ENCODE measurements at places on chromosomes 7 and 10. TPM values are rescaled to one million over a fixed set of nuclear protein-coding genes. Genes with fewer than 3 reads are reported as not detected.

Gene LRRD1
- 0.15 TPM for total RNA-seq

Gene SLC18A3
- 21.5 TPM for total RNA-seq

Gene IL2RA
- not detected for total RNA-seq

Gene SPDYE16
- 0.20 TPM for total RNA-seq

Gene C10orf143
- 0.96 TPM for total RNA-seq

Gene HSPA12A
- 75.0 TPM for total RNA-seq

Gene LRIT1
- total RNA-seq = not detected

Gene GRID2IP
- total RNA-seq = 0.66 TPM

DNA sequence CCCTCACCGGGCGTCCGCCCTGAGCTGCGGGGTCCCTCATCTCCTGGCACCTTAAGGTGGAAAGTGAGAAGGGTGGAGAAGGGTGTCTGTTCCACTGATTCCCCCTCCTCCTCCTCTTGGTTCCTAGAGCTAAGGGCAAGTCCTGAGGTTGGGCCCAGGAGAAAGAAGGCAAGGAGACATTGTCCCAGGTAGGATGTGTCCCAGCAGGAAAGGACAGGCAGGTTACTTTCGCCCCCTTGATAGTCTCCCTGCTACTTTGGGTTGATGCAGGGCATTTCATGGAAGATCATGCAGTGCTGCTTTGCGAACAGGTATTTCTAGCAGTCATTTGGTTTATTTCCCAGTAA, 582 bp downstream of the STEAP2 start:
- no peak for DNase-seq
- peak overlapping the region; percentile 88 for H3K4me3 ChIP-seq
- H3K36me3 ChIP-seq = no peaks in the 10 kb centered on the region
- H3K27ac ChIP-seq = no peak overlapping the region
- peaks cover 4% of the 10 kb centered on the region for H3K27me3 ChIP-seq
- H3K4me1 ChIP-seq = peaks cover 6% of the 10 kb centered on the region

GRCh38 chr10:87781545-87781944, 36.5 kb downstream of the ATAD1 start:
- no peak for DNase-seq
- no peak overlapping the region for H3K4me3 ChIP-seq
- peaks cover 4% of the 10 kb centered on the region for H3K36me3 ChIP-seq
- no peaks in the 10 kb centered on the region for H3K27me3 ChIP-seq
- H3K27ac ChIP-seq = no peak overlapping the region

DNA sequence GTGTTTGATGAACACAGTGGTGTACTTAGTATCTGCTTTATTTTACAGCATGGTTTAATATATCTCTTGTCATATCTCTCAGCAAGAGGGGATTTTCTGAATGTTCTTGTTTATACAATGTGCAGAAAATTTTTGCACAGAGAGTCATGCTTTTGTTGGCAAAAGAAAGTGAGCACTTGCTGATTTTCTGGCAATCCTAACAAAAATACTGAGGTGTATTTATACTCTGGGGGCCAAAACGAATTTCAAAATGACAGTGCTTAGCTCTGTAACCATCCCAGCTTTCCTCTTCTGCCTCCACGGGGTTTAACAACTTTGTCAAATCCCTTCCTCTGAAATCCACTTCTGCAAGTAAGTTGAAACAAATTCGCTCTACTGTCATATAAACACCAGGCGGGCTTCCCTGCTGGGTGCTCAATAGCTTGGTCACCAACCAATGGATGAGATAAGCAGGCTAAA, 169.2 kb downstream of the NOC3L start:
- no peaks in the 10 kb centered on the region for H3K36me3 ChIP-seq
- no peaks in the 10 kb centered on the region for H3K4me1 ChIP-seq
- H3K4me3 ChIP-seq = no peak overlapping the region
- no peak for DNase-seq

GRCh38 chr10:110993024-110993693, 73.8 kb downstream of the SHOC2 start:
- no peak overlapping the region for H3K27ac ChIP-seq
- peaks cover 4% of the 10 kb centered on the region for H3K27me3 ChIP-seq
- no peak overlapping the region for H3K4me3 ChIP-seq
- no peak for DNase-seq
- peaks cover 7% of the 10 kb centered on the region for H3K4me1 ChIP-seq
- no peaks in the 10 kb centered on the region for H3K36me3 ChIP-seq

DNA sequence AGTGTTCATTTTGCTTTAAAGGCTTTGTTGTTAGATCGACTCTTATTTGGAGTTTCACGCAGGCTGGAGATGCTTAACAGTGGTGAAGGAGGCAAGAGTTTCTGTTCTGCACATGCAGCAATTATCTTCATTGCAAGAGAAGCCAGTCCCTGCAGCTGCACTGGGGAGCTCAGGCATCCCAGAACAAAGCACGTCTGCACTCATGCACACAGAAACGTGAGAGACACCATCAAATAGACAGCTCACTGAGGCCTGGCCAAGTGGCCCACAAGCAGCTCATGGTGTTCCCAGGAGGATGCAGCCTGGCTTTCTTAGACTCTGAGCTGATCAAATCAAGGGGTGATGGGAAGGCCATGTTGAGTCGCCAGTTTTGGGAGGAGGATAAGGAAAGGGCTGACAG, 246.1 kb downstream of the CREB5 start:
- no peaks in the 10 kb centered on the region for H3K27me3 ChIP-seq
- DNase-seq = peak; percentile 23
- peak overlapping the region; percentile 89 for H3K27ac ChIP-seq
- no peak overlapping the region for H3K4me3 ChIP-seq

DNA sequence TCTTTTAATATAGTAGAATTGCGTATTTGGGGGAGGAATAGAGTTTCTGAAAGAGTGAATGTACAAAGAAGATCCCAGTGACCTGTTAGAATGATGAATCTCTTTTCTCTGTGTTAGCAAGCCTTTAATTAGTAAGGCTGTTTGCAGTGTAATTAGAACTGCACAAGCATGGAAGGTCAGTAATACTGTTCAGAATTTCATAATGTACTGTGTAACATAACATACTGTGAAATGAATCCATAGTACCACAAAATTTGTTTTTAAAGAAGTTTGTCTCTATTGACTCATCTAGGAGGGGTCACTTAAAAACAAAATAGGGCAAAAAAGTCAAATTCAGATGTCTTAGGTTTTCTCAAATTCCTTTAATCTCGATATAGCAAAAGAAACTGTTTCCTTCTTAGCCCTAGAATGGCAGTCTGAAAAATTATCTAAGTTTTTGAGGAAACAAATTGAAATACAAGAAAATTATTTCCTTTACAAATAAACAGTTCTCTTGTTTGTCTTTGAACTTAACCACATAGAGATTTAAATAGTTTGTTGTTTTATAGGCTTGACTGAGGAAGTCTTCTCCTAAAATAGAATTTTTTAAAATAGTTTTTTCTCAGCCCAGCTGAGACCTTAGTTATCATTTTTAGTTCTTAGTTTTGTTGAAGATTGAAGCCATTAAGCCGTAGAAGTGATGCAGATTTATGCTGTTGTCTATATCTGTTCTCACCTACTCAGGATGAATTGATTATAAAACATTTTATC, 12.5 kb downstream of the ADK start:
- H3K4me1 ChIP-seq = peaks cover 2% of the 10 kb centered on the region
- no peaks in the 10 kb centered on the region for H3K36me3 ChIP-seq
- peaks cover 1% of the 10 kb centered on the region for H3K27me3 ChIP-seq
- H3K27ac ChIP-seq = no peak overlapping the region

DNA sequence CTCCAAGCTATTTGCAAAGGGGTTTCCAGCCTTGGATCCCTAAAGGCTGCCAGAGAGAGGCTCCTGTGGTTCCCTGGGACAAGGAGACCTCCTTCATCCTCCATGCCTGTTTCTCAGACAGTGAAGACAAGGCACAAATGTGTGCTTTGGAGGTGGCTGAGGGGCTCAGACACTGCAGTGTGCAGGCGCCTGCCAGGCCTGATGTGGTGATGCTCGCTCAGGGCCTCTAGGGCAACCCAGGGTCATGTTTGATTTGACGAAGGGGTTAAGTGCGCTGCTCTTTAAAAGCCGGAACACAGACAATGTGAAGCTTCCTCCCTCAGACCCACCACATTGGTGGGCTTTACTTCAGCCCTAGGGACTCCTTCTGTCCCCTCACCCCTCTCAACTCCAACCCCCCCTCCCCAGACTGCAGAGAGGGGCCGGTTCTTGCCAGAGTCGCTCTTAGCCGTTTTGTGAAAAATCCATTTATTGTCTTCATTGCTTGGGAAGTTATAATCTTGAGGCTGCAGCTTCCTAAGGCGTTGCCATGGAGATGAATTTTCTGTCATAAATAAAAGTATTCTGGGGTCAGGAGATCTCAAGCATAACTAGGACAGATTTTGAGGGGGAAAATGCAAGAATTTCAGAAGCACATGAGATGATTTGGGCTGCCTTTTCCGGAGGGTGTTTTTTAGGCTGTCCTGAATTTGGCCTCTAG, 35.8 kb downstream of the PDGFA start:
- DNase-seq = peak; percentile 5
- no peak overlapping the region for H3K4me3 ChIP-seq
- H3K36me3 ChIP-seq = peaks cover 5% of the 10 kb centered on the region
- H3K4me1 ChIP-seq = no peaks in the 10 kb centered on the region
- H3K27ac ChIP-seq = no peak overlapping the region

DNA sequence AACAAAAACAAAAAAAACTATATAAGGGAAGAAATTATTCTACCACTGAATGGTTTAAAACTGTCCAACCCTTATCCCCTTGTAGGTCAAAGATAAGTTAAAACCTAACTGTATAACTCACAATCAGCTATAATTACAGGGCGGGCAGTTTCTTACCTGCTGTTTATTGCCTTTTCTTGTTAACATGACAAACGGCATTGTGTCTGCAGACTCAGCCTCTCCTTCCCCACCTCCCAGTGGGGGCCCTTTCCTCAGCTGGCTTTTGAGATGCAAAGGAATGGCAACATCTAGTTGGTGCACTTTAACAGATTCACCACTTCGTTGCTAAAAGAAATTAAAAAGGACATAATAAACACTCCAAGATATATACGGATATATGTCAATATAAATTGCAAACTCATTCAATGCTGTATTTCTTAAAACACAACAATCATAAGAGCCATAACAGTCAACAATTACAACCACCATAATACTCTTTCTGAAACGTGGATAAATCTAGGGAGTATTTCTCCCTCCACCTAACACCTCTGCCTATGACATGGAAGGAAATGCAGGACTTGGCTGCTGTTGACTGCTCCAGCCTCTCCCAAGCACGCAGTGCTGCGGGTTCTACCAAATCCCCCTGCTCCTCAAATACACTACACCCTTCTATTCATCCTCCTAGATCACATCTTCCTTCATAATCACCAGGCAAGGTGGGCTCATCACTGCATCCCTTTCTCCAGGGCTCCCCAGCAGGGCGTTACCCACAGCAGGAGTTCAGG, 106.0 kb downstream of the UPF2 start:
- no peaks in the 10 kb centered on the region for H3K36me3 ChIP-seq
- H3K27me3 ChIP-seq = no peaks in the 10 kb centered on the region
- H3K27ac ChIP-seq = no peak overlapping the region
- no peak for DNase-seq
- H3K4me3 ChIP-seq = no peak overlapping the region
- peaks cover 5% of the 10 kb centered on the region for H3K4me1 ChIP-seq

GRCh38 chr10:24893127-24893526, 59.3 kb downstream of the PRTFDC1 start:
- DNase-seq = no peak
- H3K36me3 ChIP-seq = no peaks in the 10 kb centered on the region
- H3K4me1 ChIP-seq = peaks cover 2% of the 10 kb centered on the region
- no peak overlapping the region for H3K4me3 ChIP-seq
- no peak overlapping the region for H3K27ac ChIP-seq

GRCh38 chr7:36651404-36651803, 72.9 kb downstream of the AOAH start:
- no peak overlapping the region for H3K4me3 ChIP-seq
- H3K27ac ChIP-seq = no peak overlapping the region
- no peaks in the 10 kb centered on the region for H3K36me3 ChIP-seq
- H3K27me3 ChIP-seq = no peaks in the 10 kb centered on the region

DNA sequence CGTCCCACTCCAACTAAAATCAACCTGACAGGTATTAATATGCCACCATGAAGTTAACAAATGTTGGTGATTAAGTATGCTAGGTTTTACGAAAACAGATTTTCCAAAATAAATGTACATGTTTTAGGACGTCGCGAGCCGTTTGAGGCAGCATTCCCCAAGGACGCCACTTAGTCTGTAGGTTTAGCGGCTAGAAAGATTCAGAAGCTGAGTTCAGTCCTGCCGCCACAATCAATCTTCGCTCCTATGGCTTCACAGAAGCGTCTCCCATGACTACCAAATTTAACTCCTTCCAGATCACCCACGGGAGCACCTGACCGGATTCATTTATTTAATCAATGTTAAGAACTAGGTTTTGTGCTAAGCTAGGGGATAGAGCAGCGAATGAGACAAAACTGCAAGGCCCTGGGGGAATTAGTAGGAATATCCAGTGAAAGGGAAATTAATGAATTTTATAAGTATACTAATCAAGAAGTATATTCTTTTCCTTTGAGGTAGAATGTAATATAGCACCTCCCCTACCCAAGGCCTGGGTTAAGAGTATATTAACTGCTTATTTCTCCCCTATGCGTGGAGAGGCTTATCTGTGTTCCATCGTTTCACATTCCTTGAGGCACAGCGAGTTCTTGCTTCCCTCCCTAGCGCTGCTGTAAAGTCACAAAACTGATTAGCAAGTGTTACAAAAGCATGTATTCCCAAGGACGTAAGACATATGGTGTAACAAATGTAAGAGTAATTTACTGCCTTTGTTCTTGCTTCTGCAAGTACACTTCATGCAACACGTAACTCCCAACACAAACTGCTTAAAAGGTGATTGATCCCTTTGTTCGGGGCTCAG, 994 bp upstream of the CYP51A1 start:
- peaks cover 21% of the 10 kb centered on the region for H3K4me1 ChIP-seq
- peaks cover 13% of the 10 kb centered on the region for H3K27me3 ChIP-seq
- H3K36me3 ChIP-seq = no peaks in the 10 kb centered on the region
- peak overlapping the region; percentile 97 for H3K4me3 ChIP-seq
- DNase-seq = peak; percentile 33
- H3K27ac ChIP-seq = peak overlapping the region; percentile 100

- H3K4me1 ChIP-seq = no peaks in the 10 kb centered on the region
- no peak for DNase-seq
- no peaks in the 10 kb centered on the region for H3K27me3 ChIP-seq
- H3K36me3 ChIP-seq = no peaks in the 10 kb centered on the region
- no peak overlapping the region for H3K4me3 ChIP-seq
Measured at GRCh38 chr7:85708221-85708620, 521.4 kb upstream of the SEMA3D start.

- H3K4me1 ChIP-seq = no peaks in the 10 kb centered on the region
- no peaks in the 10 kb centered on the region for H3K36me3 ChIP-seq
- H3K4me3 ChIP-seq = no peak overlapping the region
- DNase-seq = no peak
- peaks cover 2% of the 10 kb centered on the region for H3K27me3 ChIP-seq
- H3K27ac ChIP-seq = no peak overlapping the region
Measured at GRCh38 chr7:53119514-53119941, 84.1 kb downstream of the POM121L12 start.

DNA sequence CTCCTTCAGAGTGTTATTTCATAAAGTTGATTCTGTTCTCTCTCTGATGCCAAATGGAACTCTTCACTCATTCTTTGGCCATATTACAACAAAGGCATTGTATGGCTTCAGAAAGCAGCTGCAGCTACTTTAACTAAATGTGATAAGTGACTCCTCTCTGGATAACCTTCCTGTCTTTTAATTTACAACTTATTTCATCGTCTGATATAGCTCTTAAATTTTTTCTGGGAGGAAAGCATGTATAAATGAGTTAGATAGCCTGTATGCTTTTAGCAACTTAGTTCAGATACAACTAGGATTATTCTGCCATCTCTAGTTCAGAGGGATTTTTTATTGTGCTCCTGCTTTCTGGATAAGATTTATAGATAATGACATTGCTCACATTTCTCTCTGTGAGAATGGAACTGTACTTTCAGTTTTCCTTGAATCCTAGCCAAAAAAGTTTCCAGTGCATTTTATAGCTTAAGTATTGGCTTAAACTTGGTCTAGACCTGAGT, 57.5 kb downstream of the KLHDC10 start:
- no peaks in the 10 kb centered on the region for H3K27me3 ChIP-seq
- H3K27ac ChIP-seq = no peak overlapping the region
- no peaks in the 10 kb centered on the region for H3K36me3 ChIP-seq
- no peak for DNase-seq
- H3K4me3 ChIP-seq = no peak overlapping the region
